ENCODE measurements at places on chromosomes 16 and 17.

GRCh38 chr16:9836118-9836736 lies 346.0 kb downstream of the GRIN2A start:
- DNase-seq, result no peak

DNA sequence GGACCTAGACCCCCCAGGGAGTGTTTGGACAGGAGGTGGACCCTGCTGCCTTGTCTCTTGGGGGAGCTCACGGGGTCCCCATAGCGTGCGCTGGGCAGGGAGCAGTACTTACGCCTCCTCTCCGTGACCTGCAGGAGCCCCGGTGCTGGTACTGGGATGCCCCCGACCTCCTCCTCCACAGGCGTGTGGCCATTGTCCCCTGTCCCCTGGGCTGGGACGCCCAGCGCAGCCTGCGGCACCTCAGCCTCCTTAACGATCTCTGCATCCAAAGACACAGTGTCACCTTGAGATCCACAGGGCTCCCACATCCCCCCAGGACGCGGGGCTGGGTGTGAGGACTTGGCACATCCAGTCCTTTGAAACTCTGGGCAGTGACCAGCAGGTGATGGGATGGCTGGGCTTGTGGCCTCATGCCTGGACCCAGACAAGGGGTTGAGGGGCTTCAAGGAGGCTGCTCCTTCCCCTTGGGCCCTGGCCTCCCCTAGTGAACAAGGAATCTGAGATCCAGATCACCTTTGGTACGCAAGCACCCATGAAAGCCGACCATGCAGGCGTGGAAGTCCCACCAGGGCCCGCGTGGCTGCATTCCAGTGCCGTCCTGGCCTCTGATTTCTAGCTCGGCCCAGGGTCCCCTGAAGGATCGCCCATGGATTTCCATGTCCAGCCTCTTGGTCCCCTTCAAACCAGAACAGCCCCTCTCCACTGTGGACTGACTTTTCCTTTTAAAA lies 9.9 kb downstream of the DBNDD1 start:
- DNase-seq, result no peak

DNA sequence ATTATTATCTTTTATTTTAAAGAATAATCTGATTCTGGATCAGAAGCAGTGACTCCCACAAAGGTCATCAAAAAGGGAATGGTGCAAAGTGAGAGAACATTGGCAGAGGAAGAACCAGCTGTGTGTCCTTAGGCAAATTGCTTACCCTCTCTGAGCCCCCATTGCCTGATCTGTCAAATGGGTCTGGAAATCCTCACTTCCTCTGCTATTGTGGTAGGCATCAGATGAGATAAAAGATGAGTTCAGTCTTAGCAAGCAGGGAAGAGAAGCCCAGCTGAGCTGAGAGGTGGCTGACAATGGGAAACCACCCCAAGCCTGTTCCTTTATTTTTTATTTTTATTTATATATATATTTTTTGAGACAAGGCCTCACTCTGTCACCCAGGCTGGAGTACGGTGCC lies 24.2 kb upstream of the PLCG2 start:
- DNase-seq, result no peak

- no peak for DNase-seq
These were observed 1.5 kb downstream of the FOXN1 start for GRCh38 chr17:28507567-28508203.

DNA sequence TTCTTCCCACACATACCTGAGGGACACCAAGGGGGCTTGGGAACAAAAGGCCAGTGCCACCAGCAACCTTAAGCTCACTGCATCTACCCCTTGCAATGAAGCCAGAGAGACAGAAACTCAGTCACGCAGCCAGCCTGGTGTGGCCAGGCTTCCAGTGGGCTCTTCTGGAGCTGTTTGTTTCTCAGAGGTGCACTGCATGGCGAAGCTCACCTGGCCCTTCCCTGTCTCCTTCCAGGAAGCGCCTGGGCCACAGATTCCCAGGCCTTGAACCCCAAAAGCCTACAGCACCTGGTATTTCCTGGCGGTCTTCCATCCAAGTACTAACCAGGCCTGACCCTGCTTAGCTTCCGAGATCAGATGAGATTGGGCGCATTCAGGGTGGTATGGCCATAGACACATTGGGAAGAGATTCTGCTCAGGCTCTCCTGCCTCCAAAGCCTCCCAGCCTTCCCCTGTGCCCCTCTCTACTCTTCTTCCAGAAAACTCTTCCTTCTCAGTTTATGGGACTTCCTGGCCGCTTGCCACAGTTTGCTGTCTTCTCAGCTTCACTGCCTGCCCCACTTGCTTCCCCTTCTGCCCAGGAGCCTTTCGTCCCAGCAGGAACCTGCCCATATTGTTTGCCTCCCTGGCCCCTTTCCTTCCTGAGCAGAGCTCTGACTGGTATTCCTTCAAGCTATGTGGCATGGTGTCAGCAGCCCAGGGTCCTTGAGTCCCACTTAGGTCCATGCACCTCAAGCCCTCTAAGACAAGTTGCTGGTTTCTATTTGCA lies 1.6 kb downstream of the CISD3 start:
- no peak for DNase-seq

DNA sequence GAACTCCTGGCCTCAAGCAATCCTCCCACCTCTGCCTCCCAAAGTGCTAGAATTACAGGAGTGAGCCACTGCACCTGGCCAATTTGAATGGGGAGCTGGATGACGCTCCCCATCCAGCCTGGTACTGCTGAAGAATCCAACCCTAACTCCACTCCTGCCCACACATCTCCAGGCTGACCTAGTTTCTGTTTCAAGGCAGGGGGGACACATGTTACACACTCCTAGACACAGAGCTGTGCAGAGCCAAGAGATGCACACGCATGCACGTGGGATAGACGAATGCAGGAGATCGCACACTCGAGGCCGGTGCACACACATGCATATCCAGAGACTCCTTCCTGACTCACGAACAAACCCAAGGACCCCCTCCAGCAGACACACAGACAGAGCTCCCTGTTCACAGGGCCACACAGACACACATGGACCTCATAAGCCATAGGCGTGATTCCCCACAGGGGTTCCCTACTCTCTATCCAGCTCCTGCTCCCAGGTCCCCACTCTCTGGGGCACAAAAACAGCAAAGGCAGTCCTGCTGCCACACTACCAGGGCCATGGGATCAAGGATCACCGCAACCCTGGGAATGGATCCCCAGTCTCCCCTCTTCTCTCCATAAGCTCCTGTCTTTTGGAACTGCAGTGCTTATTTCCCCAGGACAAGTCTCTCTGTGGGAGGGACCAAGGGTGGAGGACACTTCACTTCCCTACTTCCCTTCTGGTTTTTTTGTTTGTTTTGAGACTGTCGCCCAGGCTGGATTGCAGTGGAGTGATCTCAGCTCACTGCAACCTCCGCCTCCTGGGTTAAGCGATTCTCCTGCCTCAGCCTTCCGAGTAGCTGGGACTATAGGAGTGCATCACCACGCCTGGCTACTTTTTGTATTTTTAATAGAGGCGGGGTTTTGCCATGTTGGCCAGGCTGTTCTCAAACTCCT lies 14.4 kb downstream of the EPOP start:
- DNase-seq, result no peak

DNA sequence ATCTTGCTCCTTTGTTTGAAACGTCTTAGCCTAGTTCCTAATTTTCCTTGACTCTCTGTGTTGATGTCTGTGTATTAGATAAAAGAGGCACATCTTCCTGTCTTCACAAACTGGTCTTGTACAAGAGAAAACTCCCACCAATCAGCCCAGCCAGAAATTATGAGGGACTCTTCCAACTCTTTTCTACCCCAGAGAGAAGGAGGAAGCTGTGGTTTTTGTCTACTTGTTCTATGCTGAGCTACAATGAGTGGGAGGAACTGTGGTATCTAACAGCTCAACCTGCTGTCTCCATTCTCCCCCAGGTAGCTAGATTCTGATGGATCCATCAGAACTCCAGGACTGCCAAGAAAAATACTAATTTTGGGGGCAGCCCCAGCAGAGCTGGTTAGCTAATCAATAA lies 392.5 kb downstream of the HS3ST3B1 start:
- DNase-seq, result no peak

GRCh38 chr16:3025032-3026002 lies 1.5 kb downstream of the THOC6 start:
- no peak for DNase-seq

GRCh38 chr17:22272363-22273146 lies 580.2 kb downstream of the KCNJ18 start:
- no peak for DNase-seq

DNA sequence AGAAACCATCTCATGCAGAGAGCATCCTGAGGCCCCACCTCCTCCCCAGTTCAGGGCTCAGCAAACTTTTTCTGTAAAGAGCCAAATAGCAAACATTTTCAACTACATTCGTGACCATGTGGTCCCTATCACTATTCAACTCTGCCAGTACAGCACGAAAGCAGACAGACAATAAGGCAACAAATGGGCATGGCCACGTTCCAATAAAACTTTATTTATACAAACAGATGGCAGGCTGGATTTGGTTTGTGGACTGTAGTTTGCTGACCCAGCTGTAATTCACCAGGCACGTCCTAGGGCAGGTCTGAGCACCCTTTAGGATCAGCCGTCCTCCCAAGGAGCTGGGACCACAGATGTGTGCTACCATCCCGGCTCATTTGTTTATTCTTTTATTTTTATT lies 27.1 kb upstream of the GPRC5C start:
- DNase-seq, result no peak

GRCh38 chr17:40100419-40100668 lies at the start of gene NR1D1:
Gene NR1D1, minus strand, starts transcription at chr17:40100589. Its CDS starts 495 bp downstream, at chr17:40100094.
- no peak for DNase-seq

DNA sequence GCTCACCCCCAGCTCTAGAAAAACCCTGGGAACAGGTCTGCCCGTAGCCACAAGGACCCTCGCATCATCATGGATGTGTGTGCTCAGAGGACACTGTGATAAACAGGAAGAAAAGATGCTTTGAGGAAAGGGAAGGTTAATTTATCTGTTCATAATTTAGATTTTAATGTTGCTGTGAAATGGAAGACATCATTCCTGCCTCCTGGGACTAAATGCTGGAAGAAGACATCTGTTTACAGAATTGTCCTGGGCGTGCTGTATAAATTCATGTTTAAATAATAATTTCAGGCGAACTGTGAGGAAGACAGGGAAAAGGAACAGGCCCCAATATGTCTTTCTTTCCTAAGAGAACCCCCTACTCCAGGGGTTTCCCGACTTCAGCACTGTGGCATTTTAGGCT lies 112.6 kb downstream of the SHISA6 start:
- no peak for DNase-seq

- no peak for DNase-seq
These were observed 10.5 kb downstream of the PDILT start for GRCh38 chr16:20393801-20394577.

All from right forelimb (tissue), 1 donor.